Stimulated activated CD8-positive, alpha-beta memory T cell treated with anti-CD3 and anti-CD28 coated beads, Interleukin-7, amount 100 ng/mL, for 1 hour (primary cell): ENCODE measurements at places on chromosomes 1 and 21.

DNA sequence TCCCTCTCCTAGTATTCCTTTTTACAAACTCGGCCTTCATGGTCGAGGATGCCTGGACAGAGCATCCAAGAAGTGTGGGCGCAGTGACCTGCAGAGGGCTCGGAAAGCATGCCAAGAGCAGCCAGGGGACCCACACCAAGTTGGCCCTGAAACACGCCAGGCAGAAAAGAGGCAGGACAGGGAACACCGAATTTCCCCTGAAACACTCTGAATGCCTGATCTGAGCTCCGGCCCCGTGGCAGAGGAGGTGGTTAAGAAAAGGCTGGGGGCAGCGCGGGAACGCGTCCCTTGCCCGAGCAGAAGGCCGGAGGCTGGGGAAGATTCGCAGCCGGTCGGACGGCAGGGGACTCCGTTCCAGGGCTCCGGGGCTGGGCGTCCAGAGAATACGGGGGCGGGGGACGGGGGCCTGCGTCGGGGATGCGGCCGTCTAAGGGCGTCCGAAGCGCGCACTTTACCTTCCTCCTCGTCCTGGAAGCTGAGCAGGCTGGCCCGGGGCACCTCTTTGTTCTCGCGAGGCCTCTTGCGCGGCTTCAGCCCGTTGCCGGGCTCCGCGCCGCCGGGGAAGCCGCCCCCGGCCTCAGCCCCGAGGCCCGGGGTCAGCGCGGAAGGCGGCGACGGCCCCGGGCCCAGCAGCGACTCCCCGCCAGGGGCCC, 558 bp downstream of the PAXBP1 start:
- peak; percentile 2 for DNase-seq

DNA sequence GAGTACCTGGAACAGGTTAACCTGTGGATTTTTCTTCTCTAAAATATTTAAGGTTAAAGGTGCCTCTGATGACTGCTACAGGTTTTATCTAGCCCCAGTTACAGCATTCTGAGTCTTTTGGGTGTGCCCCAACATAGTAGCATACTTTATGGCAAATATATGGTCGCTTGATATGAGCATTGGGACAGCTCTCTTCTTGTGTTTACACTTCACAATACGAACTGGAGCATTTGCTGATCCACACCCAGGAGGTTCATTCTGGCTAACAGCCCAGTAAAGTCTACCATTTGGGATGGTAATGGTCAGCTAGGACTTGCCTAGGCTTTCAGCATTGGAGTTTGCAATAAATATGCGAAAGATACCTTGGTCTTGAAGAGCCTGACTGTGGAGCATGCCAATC, 101.3 kb downstream of the DISP1 start:
- no peak for DNase-seq

DNA sequence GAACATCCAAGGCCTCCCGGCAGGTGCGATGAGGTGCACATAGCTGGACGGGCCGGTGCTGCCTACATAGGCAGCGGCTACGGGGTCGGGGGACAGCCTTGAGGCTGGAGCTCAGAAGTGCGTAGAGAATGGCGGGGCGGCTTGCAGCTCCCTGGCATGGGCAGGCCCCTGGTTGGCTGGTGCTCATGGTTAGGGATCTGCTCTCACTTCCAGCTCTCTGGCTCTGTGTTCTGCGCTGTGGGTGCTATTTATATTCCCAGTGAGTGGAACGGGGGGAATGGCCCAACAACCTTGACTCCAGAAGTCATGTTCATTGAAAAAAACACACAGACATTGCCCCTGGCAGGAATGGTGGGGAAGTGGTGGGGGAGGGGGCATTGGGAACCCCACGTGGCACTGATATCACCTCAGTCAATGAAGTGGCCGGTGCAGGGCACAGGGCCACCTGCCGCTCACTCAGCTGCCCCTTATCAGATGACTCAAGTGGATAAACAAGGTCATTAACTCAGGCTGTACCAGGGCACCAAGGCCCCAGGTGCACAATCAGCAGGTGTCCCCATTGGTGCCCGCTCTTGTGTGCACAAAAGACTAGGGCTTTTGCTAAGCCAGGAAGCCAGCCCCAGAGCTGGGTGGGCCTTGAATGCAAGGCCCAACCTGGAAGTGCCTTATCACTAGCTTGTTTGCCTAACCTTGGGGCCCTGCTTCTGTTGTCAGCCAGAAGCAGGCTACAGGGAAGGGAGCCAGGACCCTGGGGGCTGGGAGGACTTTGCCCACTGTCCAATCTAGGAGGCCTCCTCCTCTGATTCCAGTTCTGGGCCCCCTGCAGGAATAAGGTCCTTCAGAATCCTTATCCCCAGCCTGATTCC, at the start of gene NR0B2:
NR0B2 (minus strand) TSS at position 222 of the 866 bp plus-strand sequence; CDS start at position 187, 35 bp downstream.
- DNase-seq, result no peak

- DNase-seq, result no peak
These were observed 28.4 kb downstream of the WDR4 start for GRCh38 chr21:42850866-42851391.

DNA sequence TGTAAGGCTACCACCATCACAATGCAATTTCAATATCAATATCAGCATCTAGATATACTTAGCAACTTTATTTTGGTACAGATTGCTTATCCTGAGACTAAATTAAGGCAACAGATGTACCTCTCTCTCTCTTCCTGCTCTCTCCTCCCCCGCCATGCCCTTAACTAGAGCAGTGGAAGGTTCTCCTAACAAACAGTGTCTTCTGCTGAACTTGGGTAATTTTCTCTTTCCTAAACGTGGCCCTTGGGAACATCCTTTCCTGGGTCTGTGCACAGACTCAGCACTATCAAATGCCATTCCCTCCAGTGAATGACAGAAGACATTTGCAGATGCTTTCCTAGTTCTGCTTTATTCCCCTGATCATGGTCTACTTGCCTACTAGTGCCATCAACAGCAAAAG, 85.6 kb upstream of the TTC39A start:
- DNase-seq, result no peak

DNA sequence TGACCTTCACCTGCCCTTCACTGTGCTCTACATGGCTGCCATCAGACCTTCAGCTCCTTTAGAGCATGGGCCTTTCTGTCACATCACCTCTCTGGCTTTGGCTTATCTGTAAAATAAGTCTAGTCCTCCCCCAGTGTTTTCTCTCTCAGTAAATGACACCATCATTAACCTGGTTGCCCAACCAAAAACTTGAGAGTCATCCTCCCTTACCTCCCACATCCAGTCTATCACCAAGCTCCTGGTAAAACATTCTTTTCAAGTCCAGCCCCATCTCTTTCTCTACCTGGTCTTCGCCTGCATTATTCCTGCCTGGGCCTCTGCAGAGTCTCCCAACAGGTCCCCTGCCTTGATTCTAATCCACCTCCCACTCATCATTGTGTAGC, 13.1 kb downstream of the SLC26A9 start:
- no peak for DNase-seq

- no peak for DNase-seq
These were observed 2.5 kb downstream of the COL6A1 start for GRCh38 chr21:45983981-45984551.

DNA sequence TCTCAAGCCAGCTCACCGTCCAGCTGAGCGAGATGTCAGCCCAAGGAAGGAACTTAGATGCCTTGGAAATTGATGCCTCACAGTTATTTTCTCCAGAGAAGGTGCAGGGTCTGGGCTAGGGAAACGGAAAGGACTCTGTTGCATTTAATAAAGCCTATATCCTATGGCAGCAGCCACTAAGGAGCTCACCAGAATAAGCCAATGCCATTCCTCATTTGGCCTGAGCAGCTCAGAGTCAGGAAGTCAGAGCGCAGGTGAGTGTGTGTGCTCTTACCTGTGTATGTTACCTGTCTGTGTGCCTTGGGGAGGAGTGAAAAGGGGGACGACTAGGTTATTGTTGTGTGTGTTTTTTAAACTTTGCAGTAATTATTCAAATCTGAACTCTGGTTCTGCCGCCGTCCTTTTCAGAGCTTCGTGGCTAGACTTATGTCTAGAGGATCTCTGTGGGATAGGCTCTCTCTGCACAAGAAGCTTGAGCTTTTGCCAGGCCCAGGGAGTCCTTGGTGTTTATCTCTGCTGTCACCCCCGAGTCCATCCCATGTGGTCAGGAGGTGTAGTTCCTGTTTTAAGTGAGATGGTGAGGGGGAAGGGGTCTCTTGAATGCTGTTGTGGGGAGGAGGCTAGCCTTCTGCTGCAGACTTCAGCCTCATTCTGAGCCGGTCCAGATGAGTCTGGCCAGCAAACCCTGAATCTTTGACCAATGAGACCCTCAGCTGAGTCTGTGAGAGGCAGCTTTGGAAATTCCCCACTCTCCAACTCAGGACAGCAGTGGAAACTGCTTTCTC, 2.4 kb downstream of the TMCC2 start:
- no peak for DNase-seq

GRCh38 chr1:224106568-224107281, 7.2 kb upstream of the FBXO28 start:
- no peak for DNase-seq

- DNase-seq, result no peak
These were observed 169.3 kb upstream of the ZP4 start for GRCh38 chr1:238060061-238060460.

DNA sequence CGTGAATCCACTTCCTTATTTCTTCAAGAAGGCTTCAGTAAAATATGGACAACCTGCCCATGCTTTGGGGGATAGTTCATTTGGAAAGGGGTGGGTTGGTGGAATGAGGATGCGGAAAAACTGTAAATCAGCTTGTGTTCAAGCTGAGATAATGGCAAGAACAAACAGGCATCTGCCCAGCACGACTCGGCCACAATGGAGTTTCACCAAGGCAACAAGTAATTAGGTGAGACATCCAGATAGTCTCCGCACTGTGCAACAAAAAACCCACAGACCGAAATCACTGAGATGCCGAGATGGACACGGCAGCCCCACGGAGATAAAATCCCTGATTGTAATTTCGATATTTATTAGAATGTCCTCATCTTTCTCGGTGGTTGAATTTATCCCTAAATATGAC, 455.2 kb downstream of the AJAP1 start:
- no peak for DNase-seq

GRCh38 chr1:237145379-237146135, 103.6 kb downstream of the RYR2 start:
- DNase-seq, result no peak

DNA sequence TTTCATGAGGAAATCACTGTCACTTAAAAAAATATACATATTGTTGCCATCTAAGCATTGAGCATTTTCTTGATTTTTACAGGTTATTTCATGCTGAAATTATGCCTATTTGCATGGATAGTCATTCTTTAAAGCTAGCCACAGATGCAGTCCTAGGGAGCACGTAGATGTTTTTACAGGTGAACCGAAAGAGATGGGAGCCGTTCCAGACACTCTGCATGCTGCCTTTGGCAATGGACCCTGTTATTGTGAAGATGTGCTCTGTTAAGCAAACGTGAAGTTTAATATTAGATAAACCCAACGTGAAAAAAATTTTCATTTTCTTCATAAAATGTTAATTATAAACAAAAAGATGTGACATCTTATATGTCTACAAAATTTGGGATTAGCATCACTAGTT, 7.1 kb downstream of the PROX1 start:
- DNase-seq, result no peak

DNA sequence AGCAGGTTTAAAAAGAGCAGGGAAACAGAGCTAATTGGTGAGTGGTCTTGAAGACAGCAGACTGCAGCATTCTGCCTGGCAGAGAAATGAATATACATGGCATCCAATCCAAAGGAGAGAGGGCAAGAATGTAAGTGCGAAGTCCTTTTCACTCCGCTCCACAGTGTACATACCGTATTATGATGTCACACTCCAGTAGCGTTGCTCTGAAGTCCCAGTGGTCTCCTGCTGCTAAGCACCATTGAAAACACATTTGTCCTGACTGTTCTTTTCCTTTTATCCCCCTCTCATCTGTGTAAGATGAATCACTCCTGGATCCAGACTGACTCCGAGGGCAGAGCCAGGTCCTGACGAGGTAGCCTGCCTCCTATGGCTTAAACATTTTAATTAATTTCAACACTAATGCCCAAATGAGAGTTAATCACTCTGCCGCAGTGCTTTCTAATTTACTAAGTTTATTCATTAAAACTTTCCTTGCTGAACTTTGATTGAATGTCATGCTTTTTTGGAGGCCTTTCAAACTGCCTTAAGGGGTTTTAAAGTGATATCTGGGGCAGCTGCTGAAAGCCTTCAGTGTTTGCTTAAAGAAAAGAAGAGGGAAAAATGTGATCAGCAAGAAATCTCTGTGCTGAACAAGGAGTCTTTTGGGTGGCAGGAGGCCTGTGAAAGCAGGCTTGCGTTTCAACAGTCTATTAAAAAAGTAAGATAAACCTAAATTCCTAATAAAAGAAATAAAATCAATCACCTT, 227.2 kb downstream of the ATG4C start:
- DNase-seq, result no peak

DNA sequence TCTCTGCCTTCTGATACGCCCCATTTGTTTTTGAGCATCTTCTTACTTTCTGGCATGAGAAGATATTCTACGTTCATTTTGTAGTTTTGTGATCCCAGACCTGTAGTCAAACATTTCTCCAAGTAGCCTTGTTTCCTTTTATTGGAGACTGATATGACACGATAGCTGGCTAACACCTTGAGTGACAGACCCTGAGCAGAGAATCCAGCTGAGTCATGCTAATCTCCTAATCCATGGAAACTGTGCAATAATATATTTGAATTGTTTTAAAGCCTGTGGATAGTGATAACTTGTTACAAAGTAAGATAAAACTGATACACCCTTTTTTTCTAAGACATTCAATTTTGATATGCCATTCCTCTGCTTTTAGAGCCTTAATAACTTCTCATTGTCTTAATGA, 1.2 kb upstream of the IFI44L start:
- DNase-seq, result no peak
